ENCODE measurements at places on chromosomes 13 and 19. TPM values are rescaled to one million over a fixed set of nuclear protein-coding genes. Genes with fewer than 3 reads are reported as not detected.

DNA sequence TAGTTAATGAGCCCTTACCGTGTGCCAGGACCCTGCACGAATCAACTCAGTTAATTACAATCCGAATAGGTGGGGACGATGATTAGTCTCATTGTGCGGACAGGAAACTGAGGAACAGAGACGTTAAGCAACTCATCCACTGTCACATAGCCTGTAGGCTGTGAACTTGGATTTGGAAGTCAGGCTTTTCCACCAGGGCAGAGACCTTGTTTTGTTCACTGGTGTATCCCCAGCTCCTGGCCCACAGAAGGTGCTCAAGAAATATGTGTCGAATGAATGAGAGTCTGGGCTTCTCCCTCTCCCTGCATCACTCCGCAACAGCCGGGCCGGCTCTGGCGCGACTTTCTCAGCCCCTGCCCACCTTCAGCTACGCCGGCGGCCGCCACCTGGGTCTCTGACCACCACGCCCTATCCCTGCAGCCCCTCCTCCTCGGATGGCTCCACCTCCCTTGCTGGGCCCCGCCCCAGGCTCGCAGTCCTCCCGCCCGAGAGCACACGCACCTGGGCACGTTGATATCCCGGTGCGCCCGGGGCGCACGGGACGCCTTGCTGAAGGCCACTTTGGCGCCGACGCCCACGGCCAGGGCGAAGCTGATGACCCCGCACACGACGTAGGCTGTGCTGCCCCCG, 1.3 kb downstream of the SHISA7 start:
- no peak for DNase-seq

- no peak for DNase-seq
Measured at GRCh38 chr13:45402641-45403040, 15.5 kb downstream of the SLC25A30 start.

- DNase-seq: no peak
Measured at GRCh38 chr13:27783111-27783510, 9.2 kb upstream of the GSX1 start.

ZNF471 gene
- total RNA-seq: 11.4 TPM

DNA sequence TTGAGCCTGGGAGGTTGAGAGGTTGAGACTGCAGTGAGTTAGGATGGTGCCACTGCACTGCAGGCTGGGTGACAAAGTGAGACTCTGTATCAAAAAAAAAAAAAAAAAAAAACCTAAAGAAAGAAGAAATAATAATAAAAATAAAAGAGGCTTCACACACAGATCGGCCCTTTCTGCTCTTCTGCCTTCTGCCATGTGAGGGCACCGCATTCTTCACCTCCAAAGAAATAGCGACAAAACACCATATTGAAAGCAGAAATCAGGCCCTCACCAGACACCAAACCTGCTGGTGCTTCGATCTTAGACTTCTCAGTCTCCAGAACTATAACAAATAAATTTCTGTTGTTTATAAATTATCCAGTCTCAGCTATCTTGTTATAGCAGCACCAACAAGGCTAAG, 3.0 kb downstream of the ZNF649 start:
- no peak for DNase-seq

GRCh38 chr13:44171156-44171555, 202.5 kb upstream of the SERP2 start:
- DNase-seq: no peak

DNA sequence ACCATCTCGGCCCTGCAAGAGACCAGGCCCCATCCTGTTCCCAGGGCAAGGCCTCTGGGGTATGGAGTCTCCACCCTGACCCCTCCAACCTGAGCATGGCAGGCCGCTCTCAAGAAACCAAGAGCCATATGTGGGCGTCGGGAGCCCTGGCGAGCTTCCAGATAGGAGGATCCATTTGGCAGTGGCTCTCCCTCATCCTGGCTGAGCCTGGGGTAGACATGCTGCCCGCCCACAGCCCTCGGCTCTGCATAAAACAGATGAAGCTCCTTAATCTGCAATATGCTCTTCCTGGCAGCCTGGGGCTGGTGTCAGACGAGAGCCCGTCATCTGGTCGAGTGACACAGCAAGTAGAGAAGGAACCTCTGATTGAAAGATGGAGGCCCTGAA, 6.1 kb downstream of the ATP13A1 start:
- DNase-seq: no peak

GRCh38 chr13:49093376-49093775, 117.7 kb downstream of the FNDC3A start:
- no peak for DNase-seq

CALM3 gene
- 167 TPM for total RNA-seq

DNA sequence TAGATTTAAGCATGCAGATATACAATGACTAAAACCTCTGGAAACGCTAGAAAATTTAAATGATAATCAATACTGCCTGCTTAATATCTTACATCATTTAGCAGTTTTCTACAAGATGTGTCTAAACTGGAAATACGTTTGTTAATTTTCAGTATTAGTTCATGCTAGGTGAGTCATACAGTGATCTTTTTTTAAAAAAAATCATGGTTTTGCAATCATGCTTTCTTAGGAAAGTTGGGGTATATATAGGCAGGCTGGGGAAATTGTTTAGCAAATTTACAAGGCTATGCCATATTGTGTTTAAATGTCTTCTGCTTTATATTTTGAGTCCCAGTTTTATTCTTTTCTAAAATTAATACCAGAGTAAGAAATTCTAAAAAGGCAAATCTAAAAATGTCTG, 245.4 kb upstream of the SPRY2 start:
- no peak for DNase-seq

All from tibial nerve (tissue), 4 donors.